NCI-H2081 treated with DMSO at 0.1 percent for 48 hours (cell line): ENCODE measurements at places on chromosomes 4 and X.

- DNase-seq, result no peak
Observed at GRCh38 chrX:140389331-140389730, 115.5 kb downstream of the SOX3 start.

- DNase-seq, result no peak
Observed at GRCh38 chr4:111689214-111689613, 456.0 kb upstream of the FAM241A start.

- no peak for DNase-seq
Observed at GRCh38 chr4:182276210-182277109, 33.3 kb downstream of the TENM3 start.

GRCh38 chrX:7925867-7926472, 1.2 kb downstream of the PNPLA4 start:
- peak; percentile 17 for DNase-seq

DNA sequence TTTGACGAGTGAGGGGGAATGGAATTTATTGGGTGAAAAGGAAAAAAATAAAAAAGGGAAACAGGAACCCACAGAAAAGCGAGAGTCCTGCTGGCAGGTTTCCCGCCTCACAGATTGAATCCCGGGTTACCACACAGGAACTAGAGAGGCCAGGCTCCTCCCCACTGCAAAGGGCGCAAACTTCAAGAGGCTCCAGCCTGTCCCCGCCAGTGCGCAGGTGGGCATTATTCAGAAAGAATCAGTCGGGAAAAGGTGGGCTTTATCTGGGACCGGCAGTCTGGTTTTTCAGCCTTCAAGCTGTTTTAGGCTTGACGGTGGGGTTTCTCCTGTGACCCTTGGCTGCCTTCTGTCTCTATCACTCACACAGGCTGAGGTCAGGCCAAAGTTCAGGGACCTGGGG, 1496.8 kb downstream of the RPA4 start:
- no peak for DNase-seq

- no peak for DNase-seq
Observed at GRCh38 chr4:83356899-83357661, 22.4 kb upstream of the HPSE start.

DNA sequence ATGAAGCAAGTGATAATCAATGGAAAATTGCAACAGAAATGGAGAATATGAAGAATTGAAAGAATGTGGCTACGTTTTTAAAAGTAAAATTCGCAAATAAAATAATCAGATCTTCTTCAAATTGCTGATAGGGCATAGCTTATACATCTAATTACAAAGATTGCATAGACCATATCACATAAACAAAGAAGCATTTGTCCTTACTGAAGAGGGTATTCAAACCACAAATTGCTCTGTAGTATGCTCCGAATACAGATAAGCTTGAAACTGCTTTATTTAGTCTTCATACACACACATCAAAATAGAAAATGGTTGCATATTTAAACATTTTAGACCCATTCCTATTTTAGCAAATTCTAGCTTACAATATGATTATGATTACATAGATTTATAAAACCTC, 206.7 kb upstream of the SLIT2 start:
- no peak for DNase-seq

DNA sequence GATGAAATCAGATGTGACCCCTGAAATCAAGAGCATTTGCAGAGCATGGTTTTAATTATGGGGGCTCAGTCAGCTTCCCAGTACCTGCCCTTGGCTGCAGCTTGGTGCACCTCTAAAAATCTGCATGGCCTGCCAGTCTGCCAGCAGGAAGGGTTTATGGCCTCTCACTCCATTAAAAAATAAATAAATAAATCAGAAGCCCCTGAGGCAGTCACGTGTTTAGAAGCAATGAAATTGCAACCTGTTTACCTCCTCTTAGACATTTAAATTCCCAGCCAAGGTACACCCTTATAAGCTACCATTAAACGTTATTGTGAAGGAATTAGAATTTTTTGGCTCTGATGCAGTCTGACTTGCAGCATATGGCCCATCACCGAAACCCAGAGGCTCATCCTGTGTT, 114.0 kb upstream of the LDB2 start:
- no peak for DNase-seq

DNA sequence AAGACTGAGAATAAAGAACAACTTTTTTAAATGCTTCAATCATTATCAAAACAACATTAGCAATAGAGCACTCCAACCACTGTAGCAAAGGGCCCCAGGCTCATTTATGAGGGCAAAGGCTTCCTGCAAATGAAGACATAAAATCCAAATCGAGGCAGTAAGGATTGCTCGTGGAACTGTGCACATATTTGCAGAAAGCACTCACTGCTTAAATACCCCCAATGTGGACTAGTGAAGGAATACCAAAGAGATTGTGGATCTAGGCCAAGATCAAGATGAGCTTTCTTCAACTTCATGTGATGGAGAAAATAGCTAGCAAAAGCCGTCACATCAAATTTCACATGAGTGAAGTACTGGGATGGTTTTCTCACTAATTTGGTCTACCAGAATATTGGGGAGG, 35.2 kb downstream of the GPC3 start:
- no peak for DNase-seq

DNA sequence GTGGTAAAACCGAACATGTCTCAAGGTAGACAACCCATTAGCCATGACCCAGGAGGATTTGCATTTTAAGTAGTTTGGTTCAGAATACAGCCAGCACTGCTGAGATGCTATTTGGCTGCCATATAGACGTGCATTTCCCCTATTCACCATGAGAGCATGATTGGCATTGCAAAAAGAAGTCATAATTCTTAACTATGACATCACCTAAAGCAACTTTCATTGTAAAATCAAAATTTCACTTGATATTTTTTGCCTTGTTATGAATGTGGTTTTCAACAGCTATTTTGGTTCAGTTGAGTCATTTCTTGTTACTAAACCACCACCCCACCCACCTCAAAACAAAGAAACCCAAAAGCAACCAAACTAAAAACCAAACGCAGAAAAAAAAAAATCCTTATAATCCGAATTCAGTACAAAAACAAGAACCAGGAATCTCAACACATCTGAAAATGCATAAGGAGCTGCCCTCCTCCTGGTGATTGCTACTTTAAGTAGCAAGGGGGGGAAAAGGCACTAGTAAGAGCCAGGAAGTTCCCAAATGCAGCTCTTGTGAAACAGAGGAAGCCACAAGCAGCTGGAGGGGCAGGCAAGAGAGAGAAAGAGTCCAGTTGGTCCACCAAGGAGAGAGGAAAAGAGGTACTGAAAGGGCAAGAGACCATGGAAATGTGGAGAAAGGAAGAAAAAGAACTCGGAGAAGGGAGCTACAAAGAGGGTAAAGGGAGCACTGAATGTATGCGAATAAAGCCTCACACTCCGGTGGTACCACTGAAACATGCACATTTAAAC, 3.1 kb downstream of the SLITRK4 start:
- DNase-seq, result no peak

- no peak for DNase-seq
Observed at GRCh38 chr4:28354880-28355656, 1494.4 kb downstream of the STIM2 start.

DNA sequence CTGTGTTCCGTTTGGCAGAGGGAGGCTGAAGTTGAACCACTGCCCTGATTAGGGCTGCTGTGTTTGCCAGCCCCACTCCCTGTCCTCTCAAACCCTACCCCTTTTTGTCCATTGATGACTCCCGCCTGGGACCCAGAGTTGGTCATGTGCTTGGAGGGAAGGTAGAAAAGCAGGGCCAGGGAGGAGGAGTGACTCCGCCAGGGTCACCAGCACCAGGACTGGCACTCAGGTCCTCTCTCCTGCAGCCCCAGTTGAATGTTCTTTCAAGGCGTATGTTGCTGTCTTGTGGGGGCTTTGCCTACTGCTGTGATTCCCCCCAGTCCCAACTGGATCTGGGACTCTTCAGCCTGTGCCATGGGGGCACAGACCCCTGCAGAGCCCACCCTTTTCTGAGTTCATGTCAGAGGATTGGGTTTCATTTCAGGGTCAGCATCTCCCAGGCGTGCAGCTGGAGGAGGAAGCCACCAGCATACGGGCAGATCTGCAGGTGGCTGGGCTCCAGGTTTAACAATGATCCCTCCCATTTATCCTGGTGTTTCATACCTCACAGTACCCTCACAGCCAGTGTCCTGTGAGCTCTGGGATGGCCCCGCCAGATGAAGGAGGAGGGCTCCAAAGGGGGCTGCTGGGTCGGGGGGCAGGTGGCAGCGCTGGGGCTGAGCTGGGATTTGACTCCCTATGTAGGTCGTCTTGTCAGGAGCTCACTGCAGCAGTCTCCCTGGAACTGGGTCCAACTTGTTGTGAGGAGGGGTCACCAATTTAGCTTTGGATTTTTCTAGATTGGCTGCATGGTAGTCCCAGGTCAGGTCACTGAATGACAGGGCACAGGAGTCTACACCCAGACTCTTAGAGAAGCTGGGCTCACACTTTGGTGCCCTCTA, 55.7 kb downstream of the MSX1 start:
- DNase-seq, result no peak

- DNase-seq, result no peak
Observed at GRCh38 chr4:153084980-153085630, 119.1 kb upstream of the TRIM2 start.

DNA sequence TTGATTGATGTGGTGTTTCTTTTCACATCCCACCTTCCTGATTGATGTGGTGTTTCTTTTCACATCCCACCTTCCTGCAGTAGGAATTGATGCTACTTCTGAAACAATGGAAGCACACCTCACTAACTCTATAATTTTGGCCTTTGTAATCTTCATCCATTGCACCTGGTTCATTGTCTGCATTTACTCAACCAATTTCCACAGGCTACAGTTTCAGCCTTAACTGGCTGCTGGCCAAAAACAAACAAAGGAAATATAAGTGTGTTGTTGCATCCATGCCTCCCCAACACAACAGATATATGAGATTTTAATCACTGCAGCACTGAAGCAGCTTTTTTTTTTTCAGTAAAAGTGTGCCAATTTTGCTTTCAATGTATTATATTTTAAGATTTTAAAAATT, 867.6 kb upstream of the PCDH7 start:
- peak; percentile 93 for DNase-seq

DNA sequence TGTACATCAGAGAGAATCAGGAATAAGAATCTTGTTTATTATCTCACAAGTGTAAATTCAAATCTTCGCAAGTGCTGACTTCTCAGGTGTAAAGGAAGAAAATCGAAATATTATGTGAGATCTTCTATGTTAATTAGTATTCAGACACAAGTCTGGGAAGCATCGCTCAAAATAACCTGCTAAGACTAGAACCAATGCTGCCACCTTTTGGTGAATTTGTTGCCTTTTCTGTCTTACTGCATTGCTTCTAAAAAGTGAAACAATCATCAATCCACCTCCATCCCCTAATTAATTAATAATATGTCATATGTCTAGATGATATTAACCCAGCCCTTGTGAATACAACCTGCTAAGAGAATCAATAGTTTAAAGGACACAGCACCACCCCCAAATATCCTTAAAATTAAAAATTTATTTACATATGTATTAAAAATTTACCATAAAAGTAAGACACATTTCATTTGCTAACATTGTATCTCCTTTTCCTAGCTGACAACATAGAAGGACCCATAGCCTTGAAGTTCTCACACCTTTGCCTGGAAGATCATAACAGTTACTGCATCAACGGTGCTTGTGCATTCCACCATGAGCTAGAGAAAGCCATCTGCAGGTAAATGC, 3.5 kb downstream of the EPGN start:
- no peak for DNase-seq

DNA sequence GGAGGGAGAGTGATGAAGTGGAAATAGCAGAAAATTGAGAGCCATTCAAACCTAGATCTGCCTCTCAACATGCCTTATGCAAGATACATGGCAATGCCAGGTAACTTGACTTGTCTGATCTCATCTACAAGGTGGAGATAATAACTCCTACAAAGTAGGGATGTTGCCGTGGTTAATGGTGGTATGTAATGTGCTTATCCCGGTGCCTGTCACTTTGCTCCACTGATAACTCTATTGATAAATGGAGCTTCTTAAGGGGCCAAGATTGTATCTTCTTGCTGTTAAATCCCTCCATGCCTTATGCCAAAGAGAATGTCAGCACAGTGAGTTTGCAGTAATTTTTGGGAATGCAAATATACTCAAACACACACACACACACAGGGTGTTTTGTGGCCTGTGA, 355.8 kb downstream of the MAPK10 start:
- no peak for DNase-seq

GRCh38 chrX:150036641-150037040, 98.3 kb upstream of the EOLA2 start:
- DNase-seq, result no peak

GRCh38 chr4:18954538-18954937, 933.0 kb upstream of the LCORL start:
- DNase-seq, result no peak

- DNase-seq, result no peak
Observed at GRCh38 chr4:169963998-169964397, 62.2 kb downstream of the MFAP3L start.

GRCh38 chrX:72306851-72307645, 1.3 kb upstream of the CITED1 start:
- DNase-seq, result peak; percentile 42

DNA sequence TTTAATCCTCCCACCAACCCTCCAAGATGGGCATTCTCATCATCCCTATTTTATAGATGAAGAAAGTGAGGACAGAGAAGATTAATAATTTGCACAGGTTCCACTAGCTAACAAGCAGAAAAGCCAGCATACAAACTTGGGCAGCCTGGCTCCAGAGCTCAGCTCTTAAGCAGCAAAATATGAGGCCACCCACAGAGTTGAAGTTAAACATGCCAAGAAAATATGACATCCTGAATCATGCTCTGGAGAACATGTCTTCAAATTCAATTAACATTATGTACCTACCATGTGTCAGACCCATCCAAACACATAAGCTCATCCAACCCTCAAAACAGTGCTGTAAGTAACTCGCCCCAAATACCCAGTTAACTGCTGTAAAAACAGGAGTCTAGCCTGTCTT, 33.9 kb downstream of the USP46 start:
- DNase-seq, result no peak

DNA sequence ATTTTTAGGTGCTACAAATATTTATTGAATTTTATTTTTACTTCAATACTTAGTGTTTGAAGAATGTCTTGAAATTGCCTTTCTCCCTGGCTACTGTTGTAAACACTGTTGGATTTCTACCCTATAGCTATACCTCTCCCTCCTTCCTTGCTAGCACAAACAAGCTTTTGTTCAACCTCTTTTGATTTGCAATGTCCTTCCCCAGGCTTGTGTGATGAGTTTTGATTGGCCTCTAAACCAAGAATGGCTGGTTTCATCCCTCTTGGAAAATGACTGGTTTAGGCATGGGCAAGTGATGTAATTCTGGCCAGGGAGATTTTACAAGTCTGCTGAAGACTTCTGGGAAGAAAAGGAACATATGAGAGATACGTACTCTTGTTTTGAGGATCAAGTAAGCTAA, 25.3 kb upstream of the SLITRK2 start:
- DNase-seq, result no peak

GRCh38 chr4:183354219-183354618, 32.0 kb upstream of the CLDN24 start:
- no peak for DNase-seq

DNA sequence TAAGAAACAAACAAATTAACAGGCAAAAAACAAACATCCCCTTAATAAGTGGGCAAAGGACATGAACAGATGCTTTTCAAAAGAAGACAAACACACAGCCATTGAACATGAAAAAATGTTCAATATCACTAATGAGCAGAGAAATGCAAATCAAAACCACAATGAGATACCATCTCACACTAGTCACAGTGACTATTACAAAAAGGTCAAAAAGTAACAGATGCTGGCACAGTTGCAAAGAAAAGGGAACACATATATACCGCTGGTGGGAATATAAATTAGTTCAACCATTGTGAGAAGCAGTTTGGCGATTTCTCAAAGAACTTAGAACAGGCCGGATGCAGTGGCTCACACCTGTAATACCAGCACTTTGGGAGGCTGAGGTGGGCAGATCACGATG, 146.1 kb upstream of the NEIL3 start:
- no peak for DNase-seq
